ENCODE measurements at places on chromosomes 4 and X. TPM values are rescaled to one million over a fixed set of nuclear protein-coding genes. Genes with fewer than 3 reads are reported as not detected.

Gene MAGEC3
- total RNA-seq = not detected

Gene ENOX2
- total RNA-seq = 7.4 TPM

DNA sequence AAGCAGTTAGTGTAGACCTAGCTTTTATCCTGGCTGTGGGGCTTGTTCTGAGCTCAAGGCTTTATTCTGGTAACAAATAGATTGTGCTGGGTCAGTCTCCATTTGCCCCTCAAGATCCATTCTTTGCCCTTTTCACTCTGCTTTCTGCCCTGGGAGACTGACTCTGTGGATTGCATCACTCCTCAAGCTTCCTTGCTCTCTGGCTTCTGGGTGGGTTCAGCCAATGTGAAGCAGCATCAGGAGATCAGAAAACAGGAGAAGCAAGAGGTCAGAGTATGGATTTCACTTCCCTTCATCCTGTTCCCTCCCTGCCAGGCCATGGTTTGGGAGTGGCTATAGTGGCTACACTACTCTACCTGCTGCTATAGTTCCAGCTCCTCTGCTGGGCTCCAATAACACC, 184.1 kb upstream of the NDP start:
- DNase-seq = no peak

Gene KDR
- 10.2 TPM for total RNA-seq

GRCh38 chrX:11647138-11647537, 18.6 kb downstream of the ARHGAP6 start:
- no peak for DNase-seq

Gene OCRL
- total RNA-seq = 3.5 TPM

DNA sequence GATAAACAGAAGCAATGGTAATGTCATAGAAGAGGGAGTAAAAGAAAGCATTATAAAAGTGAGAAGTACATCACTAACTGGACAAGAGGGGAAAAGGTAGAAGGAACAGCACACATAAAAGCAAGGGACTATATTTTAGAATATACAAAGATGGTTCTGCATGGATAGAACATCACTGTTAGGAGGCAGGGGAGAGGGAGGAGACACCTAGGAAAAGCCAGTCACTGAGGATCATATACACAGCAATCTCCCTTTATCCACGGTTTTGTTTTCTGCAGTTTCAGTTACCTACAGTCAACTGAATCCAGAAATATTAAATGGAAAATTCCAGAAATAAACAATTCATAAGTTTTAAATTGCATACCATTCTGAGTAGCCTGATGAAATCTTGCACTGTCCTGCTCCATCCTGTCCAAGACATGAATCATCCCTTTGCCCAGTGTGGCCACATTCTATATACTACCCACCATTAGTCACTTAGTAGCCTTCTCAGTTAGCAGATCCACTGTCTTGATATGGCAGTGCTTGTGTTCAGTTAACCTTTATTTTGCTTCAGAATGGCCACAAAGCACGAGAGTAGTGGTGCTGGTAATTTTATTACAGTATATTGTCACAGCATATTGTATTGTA, 74.2 kb downstream of the PPA2 start:
- no peak for DNase-seq

DNA sequence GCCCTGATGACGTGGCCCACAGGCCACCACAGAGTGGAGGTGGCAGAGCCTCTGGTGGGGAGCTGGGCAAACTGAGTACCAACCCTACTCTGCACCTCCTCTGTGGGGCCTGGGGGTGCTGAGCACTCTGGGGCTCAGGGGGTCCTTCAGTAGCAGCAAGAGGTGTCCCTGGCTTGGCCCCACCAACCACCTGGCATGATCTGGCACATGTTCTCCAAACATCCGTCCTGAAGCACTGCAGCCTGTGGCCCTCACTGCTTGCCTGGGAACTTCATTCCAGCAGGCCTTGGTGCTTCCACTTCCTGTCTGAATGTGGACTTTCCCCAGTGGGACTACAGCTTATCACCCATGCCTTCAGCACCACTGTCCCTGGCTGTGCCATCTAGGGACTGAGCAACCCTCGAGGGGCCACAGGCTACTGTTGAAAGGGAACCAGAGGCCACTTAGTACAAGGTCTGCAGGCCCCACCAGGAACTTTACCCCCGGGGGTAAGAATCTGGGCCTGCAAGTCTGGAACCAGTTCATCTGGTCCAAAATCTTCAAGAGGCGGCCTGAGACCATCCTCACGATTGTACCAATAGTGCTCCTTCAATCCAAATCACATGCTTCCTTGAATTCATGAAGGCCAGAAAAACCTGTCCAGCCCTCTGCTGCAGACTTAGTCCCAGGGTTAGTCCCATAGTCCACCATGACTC, 13.2 kb downstream of the TNIP2 start:
- no peak for DNase-seq

Gene KLHL4
- 1.7 TPM for total RNA-seq

DNA sequence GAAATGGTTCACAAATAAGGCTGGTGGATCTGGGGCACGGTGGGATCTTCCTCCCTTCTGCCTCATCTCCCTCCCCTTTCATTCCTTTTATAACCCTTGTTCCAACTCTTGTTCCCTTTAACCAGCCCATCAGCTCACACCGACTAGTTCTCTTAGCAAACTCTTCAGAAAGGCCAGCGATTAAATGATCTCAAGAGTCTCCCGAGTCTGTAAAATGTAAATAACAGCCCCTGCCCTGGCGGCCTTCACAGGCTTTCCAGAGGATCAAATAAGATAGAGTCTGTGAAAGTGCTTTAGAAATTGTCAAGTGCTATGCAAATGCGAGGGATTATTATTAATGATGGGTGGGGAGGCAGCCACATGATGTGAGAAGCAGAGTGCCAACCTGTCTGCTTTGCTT, 27.1 kb downstream of the TSC22D3 start:
- DNase-seq = no peak

Gene NONO
- 483 TPM for total RNA-seq

DNA sequence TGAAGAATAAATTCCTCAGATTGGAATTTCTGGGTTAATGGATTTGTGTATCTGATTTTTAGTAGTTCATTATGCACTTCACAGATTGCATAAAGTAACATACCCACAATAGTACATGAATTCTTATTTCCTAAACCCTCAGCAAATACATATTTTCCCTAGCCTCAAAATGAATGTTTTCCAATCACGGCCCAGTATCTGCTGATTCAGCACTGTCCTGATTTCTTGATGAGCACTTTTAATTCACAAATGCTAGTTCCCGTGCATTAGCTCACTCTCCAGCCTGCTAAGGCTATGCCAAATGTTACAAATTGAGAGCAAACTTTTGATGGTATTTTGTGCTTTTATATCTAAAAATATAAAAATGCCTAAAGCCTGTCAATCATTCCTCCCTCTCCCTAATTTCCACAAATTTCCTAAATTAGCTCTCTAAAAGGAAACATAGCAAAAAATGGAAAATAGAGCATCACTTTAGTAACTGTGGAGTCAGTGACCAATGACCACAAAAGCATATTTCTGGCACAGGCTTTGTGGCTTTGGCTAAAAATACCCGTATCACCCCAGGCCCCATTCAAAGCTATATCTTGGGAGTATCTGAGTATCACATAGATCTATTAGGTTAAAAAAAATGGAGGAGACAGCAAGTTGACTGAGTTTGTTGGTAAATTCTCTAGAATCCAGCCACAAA, 75.5 kb downstream of the NAF1 start:
- DNase-seq = no peak

GRCh38 chr4:186483656-186484055, 71.7 kb downstream of the MTNR1A start:
- DNase-seq = no peak

GRCh38 chrX:97267396-97268181, 383.9 kb downstream of the RPA4 start:
- DNase-seq = no peak

GRCh38 chrX:47222751-47223350, 4.4 kb downstream of the CDK16 start:
- DNase-seq = no peak

DNA sequence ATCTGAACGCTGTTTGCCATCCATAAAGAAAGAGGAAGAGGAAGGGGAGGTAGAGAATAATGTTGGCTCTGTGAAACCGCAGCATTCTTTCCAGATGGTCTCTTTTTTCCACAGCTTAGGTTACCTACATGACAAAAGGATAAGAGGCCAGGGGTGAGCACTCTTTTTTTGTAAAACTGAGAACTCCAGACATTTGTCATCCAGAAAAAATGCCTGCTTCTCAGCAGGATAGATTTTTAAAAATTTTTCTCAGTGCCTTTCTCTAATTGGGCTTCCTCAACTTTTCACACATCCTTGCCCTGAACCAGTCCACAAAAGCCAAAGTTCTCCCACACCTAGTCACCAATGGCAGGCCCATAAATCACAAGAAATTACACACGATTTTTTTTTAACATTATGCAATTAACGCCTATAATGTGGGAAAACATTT, 158.1 kb upstream of the TENM3 start:
- DNase-seq = no peak

DNA sequence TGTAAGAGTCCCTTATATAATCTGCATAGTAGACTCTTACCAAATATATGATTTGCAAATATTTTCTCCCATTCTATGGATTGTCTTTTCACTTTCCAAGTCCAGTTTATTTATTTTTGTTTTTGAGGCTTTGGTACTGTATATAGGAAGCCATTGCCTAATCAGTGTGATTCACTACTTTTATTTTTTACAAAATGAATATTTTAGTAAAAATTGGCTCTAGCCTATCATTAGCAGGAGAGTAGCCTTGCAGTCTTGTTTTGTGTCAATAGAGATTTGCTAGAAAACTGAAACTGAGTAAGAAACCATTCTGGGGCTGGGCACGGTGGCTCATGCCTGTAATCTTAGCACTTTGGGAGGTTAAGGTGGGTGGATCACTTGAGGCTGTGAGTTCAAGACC, 199.9 kb upstream of the MAB21L2 start:
- no peak for DNase-seq

Gene TRPC3
- 0.24 TPM for total RNA-seq

Gene NR3C2
- 0.52 TPM for total RNA-seq

DNA sequence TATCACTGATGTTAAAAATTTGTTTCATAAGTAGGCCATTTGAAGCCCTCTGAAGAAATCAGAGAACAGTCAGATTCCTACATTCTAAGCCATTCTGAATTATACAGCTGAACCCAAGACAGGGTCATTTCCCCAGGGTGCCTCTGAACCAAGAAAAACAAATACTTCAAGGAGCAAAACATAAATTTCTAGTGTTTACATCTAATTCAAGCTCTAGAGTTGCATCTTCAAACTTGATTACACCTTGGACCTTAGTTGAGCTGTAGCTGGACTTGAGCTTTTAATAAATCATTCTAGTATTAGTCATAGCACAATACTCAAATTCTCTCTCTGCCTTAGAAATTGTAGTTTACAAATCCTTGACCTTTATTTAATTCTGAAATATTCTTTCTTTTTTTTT, 87.6 kb upstream of the IL15 start:
- no peak for DNase-seq

GRCh38 chrX:119095936-119096335, 23.1 kb downstream of the CT47C1 start:
- no peak for DNase-seq

- no peak for DNase-seq
Measured at GRCh38 chr4:39706741-39707511, 9.0 kb downstream of the UBE2K start.

DNA sequence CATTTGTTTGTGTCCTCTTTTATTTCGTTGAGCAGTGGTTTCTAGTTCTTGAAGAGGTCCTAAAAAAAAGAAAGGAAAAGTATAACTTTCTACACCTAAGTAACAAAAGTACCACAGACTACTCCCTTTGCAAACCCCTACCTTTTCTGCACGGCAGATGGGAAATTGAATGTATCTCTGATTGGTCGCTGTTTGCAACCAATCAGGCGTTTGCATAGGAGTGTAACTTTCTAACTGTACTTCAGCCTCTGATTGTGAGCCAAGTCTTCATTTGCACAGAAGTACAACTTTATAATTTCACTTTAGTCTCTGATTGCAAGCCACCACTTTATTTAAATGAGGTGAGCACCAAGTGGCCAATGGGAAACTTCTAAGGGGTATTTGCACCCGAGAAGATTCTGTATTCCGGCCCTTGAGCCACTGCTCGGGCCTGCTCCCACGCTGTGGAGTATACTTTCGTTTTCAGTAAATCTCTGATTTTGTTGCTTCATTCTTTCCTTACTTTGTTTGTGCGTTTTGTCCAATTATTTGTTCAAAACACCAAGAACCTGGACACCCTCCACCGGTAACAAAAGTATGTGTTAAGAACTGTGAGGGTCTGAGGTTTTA, 40.3 kb upstream of the FHL1 start:
- DNase-seq = no peak

GRCh38 chr4:23881674-23882337, 8.0 kb downstream of the PPARGC1A start:
- DNase-seq = no peak

DNA sequence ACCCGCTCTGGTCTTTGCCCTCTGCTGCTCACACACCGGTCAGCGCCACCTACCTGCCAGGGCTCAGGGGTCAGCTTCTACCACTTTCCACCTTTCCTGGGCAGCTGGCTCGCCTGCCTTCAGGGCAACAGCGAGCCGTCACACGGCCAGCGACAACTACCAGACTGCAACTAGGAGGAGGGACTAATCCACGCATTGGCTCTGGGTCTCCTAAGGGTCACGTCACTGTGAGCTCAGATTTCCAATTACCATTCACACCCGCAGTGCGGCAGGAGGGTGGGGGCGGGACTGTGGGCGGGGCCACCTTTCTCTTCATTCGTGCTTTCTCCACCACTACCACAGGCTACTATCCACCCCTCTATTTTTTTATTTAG, at the start of gene BEX5:
BEX5 (minus strand) TSS at position 172 of the 374 bp plus-strand sequence. CDS start 1,712 bp downstream, outside the sequence.
- DNase-seq = no peak

- DNase-seq = no peak
Measured at GRCh38 chrX:143580266-143580665, 55.6 kb downstream of the SLITRK4 start.
